ENCODE measurements at places on chromosomes 6 and 20.

DNA sequence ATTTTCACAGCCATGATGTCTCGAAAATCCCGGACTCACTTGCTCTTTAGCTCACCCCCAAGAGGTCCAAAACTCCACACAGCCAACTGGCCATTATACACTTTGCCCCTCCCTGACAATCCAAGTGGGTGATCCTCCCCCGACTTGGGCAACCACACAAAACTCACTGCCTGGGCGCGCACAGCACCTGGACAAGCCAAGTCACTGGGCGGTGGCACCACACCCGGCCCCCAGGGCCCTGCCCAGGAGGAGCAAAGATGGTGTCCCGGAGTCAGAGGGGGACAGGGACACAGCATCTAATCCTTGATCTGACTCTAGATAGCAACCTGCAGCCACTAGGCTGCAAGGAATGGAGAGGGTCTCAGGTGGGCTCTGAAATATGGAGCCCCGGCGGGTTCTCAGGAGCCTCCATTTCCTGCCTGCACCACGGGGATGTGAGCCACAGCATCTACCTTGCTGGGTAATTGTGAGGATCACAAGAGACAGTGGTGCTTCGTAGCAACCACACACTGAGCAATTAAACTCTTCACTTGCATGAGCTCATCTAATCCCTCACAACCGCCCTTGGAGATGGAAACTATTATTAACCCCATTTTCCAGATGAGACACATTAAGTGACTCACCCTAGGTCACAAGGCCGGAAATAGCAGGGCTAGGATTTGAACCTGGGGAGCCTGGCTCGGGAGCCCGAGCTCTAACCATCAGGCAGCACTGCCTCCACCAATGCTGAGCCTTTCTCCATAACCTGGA, 66.6 kb downstream of the BMP7 start:
- DNase-seq: no peak

- peak; percentile 13 for DNase-seq
These were observed 625 bp upstream of the ECHDC1 start for GRCh38 chr6:127343809-127344659.

GRCh38 chr6:110188791-110189190, 8.6 kb downstream of the CDC40 start:
- DNase-seq: no peak

- no peak for DNase-seq
These were observed 143.0 kb upstream of the TNFAIP3 start for GRCh38 chr6:137724018-137724403.

DNA sequence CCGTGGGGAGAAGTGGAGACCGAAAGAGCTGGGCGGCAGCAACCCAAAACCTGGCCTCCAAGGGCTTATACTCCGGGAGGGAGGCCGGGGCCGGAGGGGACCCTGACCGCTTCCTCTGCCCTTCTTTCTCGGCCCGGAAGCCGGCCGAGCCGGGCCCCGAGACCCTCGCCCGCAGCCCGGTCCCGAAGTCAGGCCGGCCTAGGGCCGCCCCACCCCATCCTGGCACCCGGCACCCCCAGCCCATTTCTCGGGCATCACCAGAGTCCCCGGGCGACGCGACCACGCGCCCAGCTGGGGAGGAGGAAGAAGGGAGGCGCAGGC, 572 bp upstream of the ZDHHC14 start:
- DNase-seq: no peak

- no peak for DNase-seq
These were observed 152.0 kb downstream of the TSHZ2 start for GRCh38 chr20:53124075-53124551.

DNA sequence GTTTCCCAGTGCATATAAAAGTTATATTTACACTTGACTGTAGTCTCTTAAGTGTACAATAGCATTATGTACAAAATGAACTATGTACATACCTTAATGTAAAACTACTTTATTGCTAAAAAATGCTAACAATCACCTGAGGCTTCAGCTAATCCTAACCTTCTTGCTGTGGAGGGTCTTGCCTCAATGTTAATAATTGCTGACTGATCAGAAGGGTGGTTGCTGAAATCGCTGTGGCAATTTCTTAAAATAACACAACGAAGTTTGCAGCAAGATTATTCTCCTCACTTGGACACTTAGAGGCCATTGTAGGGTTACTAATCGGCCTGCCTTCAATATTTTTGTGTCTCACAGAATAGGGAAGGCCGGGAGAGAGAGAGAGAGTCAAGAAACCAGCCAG, 24.7 kb upstream of the MICB start:
- no peak for DNase-seq
